ENCODE measurements at places on chromosomes 7 and 10.

GRCh38 chr7:129848436-129848835, 104.3 kb downstream of the UBE2H start:
- DNase-seq, result no peak

- no peak for DNase-seq
Measured at GRCh38 chr7:135100856-135101255, 47.0 kb upstream of the TMEM140 start.

GRCh38 chr10:125985557-125986240, 89.3 kb downstream of the FANK1 start:
- no peak for DNase-seq

- DNase-seq, result no peak
Measured at GRCh38 chr7:104414216-104414615, 85.8 kb downstream of the LHFPL3 start.

DNA sequence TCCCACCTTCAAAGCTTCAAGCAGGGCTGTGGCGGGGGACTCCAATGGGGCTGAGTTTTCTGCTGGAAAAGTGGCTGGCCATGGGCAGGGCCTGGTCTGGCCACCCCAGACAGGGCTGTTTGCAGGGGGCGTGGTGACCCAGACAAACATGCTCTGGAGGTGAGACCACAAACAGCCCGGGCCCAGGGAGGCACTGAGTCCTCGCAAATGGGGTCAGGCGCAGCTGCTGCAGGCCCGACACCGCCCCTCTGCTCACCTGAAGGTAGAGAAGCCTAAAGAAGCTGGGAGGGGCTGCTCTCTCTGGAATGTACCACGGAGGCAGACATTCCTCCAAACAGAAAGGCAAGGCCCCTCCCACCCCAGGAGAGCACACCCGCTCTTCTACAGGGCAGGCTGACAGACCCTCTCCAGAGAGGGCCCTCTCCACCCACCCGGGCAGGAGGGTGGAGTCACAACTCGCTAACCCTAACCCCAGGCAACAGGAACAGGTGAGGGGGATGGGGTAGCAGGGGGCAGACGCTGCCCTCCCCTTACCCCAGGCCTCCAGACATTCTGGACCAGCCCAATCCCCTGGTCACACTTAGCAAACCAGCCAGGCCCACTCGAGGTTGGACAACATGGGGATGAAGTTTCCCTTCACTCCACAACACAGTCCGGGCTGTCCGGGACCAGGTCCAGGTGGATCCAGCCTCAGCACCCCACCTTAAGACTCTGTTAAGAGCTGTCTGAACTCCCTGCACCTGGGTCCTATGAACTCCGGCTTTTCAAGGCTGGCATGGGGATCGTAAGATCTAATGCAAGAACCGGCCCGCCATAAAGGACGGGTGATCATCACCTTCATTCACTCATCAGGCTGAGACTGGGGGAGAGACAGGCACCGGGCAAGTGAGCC, 32.3 kb downstream of the OAT start:
- no peak for DNase-seq

DNA sequence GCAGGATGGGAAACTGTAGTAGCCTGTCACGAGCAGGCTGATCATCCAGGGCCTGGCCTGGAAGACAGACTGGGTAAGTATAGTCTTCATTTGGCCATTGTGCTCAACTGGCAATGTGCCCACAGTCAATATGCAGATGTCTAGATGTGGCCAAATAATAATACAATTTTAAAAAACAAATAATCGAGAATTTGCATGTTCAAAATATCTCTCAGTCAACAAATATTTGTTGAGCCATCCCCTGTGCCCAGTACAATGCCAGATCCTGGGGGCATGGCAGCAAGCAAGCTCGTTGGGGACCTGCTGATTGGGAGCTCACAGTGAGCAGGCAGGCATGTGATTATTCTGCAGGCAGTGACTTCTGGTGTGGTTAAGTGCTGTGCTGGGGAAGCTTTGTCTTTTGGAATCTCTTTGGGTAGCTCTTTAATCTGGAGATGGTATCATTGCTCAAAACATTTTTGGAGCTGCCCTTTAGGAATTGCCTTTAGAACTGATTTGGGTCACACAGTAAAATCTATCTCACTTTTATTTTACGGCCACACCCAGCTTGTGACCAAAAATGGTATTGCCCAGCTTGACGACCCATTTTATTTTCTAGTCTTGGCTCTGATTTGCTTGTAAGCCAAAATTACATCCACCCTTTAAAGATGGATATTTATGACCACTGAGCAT, 92.2 kb downstream of the PLCE1 start:
- no peak for DNase-seq

DNA sequence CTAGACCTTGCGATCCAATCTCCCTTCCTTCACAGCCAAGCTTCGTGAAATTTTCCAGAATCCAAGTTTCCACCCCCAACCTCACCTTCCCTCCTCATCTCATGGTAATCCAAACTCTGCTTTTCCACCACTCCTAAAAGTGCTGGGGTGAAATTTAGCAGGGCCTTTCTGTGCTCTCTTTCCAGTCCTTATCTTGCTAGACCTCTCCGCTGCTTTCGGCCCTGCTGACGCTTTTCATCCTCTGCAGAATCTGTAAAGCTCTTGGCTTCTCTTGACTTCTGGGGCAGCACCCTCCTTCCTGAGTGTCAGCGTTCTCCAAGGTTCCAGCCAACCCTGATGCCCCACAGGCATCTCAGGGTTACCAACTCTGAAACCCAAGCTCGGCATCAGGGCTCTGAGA, 7.7 kb downstream of the PLAC9 start:
- no peak for DNase-seq

DNA sequence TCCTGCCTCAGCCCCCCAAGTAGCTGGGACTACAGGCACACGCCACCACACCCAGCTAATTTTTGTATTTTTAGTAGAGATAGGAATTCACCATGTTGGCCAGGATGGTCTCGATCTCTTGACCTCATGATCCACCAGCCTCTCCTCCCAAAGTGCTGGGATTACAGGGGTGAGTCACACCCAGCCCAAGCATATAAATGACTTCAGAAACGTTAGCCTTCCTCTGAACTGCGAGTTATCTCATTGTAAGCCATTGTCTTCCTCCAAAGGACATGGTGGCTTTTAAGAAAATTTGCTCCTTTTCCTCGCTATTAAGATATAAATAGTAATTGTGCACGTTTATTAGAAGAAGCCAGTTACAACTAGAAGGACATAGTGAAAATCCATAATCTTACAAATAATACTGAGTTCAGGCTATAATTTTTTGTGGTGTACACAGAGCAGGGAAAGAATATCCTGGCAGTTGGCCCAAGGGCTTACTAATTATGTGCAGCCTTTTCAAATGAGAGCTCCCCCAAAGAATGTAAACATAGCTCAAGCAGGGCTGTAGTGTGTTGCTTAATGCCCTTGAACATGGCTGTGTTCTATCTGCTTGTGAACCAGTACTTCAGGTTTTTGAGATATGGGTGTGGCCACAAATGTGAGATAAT, 495.8 kb downstream of the PARD3 start:
- DNase-seq, result no peak

GRCh38 chr10:16909271-16909767, 92.1 kb upstream of the RSU1 start:
- no peak for DNase-seq

- DNase-seq, result no peak
Measured at GRCh38 chr10:88316292-88316861, 266.7 kb downstream of the RNLS start.

DNA sequence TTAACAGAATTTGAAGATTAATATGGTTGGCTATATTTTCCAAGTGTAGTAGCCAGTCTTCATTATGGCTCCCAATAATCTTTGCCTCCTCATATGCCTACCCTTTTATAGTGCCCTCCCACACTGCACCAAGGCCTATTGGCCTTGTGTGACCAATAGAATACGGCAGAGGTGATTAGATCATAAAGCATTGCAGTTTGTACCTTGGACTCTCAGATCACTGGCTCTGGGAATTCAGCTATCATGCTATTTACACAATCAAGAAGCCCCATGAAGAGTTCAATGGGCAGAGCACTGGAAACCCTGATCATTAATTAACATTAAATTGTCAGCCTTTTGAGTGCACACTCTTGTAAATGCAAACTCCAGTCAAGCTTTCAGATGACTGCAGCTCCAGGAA, 154.5 kb upstream of the MAGI2 start:
- DNase-seq, result no peak

- no peak for DNase-seq
Measured at GRCh38 chr7:92987538-92987937, 130.2 kb downstream of the SAMD9 start.

DNA sequence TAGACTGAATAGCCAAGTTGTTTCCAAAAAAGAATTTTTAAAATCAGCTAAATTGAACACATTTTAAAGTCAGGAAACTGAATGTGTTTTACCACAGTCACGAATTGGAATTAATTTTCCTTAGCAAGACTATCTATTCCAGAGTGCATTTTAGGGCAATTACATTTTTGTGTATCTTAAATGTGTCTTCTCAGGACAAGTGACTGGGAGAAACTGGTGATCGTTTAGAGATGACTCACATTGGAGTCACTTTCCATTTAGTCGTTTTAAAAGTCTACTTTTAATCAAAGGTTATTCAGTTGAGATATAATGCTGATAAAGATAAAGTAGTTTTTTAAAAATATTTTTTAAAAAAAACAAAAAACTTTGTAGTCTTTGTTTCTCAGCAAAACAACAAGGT, 191.7 kb upstream of the SLC26A5 start:
- no peak for DNase-seq

GRCh38 chr10:63166742-63167258, 33.7 kb downstream of the NRBF2 start:
- DNase-seq, result no peak

GRCh38 chr10:29130190-29130673, 158.6 kb upstream of the LYZL1 start:
- no peak for DNase-seq

GRCh38 chr10:5960070-5960972, 17.0 kb downstream of the IL15RA start:
- no peak for DNase-seq

DNA sequence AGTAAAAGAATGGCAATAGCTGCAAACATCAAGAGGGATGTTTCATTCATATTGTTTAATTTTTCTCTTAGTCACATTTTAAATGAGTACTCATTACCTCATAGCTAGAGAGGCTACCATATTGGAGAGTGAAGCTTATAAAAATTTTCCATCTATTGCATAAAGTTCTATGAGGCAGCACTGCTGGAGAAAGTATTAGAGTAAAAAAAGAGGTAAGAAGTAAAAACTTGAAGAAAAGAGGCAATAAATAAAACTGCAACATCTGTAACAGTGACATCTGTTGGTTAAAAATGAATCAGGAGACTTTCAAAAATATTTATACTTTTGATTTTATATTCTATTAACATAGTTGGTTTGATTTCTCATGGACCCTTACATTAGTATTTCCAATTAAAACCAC, 284.5 kb upstream of the SEMA3D start:
- DNase-seq, result no peak

DNA sequence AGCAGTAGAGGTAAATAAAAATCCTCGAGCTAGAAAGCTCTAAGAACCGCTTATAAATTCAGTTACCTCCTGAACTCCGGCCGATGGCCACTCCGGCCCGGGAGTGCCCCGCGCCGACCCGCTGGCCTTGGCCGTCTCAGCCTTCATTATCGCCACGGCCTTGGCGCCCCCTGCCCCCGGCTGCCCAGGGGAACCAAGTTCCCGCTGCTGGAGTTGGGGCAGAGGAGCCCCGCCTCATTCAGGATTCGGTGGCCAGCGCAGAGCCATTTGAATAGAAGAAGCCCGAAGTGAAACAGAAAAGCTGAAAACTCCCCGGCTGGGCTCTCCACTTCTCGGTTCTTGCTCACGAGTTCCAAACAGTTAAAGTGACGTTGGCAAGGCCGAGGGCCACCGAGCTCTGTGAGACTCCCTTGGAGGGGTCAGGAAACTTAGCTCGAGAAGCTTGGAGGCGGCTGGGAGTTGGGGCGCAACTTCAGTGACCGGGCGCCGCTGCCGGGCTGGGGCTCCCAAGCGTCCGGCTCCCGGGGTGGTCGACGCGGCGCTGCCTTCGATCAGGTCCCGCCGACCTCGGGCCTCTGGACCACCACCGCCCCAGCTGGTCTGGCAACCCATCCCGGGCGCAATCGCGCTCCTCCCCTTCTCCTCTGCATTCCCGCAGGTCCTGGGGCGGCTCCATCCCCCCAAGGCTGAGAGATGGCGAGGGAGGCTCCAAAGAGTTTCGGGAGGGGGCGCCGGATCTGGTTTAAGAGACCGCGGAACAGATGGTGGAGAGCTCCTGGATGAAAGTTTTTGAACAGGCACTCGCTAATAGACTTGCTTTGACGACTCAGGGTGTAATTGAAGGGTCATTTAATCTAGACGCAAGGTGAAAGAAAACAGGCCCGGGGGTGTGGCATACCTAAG, 5.8 kb upstream of the FEZF1 start:
- no peak for DNase-seq

GRCh38 chr7:153061910-153062528, 302.5 kb downstream of the ACTR3B start:
- no peak for DNase-seq

GRCh38 chr7:918118-918425, 36.4 kb downstream of the ADAP1 start:
- no peak for DNase-seq

DNA sequence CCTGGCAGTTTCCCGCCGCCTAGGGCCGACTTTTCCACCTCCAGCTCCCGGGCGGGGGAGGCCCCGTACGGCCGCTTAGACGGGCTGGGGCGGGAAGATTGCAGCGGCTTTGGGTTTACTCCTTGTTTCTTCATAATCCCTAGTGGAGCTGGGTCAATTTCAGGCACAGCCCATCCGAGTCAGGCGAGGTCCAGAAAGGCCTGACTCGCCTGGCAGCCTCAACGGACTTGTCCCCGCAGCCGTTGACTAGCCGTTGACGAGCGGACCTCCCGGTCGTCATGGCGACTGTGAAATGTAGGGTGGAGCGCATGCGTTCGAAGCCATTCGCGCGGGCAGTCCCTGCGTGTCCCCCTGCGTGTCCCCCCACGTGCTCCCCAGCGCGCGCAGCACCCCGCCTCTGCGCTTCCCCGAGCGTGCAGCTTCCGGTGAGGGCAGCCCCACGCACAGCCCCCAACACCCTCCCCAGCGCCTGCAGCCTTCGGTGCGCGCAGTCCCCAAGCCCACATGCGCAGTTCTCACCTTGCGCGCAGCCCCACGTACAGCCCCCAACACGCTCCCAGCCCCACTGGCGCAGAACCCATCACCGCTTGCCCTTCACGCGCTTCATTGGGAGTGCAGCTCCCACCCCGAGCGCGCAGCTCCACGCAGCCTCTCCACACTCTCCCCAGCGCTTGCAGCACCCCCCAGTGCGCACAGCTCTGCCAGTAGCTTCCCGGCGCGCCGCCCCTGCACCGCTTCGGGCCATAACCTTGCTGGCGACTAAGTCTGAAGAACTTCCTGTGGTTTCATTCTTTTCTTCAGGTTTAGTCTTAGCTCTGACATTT, 67.8 kb downstream of the TBX20 start:
- DNase-seq, result no peak

- DNase-seq, result no peak
Measured at GRCh38 chr10:22500656-22501340, 155.5 kb downstream of the SPAG6 start.

GRCh38 chr7:611281-611810, 91.7 kb upstream of the PDGFA start:
- DNase-seq, result no peak

GRCh38 chr10:11822026-11822756, 965 bp upstream of the PROSER2 start:
- DNase-seq, result no peak

- DNase-seq, result no peak
Measured at GRCh38 chr7:68547799-68548198, 1050.5 kb upstream of the AUTS2 start.

DNA sequence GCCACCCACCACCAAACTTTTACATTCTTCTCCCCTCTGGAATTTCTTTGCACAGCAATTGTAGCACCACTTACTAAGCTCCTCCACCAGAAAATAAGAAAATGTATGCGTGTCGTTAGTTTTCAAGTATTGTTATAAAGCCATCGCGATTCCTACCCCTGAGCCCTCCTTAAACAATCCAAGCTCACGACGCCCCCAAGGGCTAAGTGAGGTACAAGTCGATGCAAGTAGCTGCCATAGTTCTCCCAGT, 1.3 kb downstream of the FRAT2 start:
- no peak for DNase-seq

All from D721Med (cell line).